Activated CD8-positive, alpha-beta T cell treated with anti-CD3 and anti-CD28 coated beads, Interleukin-2, amount 10 ng/mL, durations not matched to agents 7 days and 5 days (primary cell): ENCODE measurements at places on chromosomes 3 and 15. TPM values are rescaled to one million over a fixed set of nuclear protein-coding genes. Genes with fewer than 3 reads are reported as not detected.

CHDH gene
- 0.05 TPM for total RNA-seq

ARGFX gene
- total RNA-seq, result not detected

FSIP1 gene
- total RNA-seq, result 0.73 TPM

AQP9 gene
- total RNA-seq, result not detected

HTR3E gene
- total RNA-seq, result not detected

EPHA3 gene
- not detected for total RNA-seq

PRTG gene
- not detected for total RNA-seq

GOLGA8Q gene
- 5.5 TPM for total RNA-seq

EOMES gene
- total RNA-seq, result 3.3 TPM

SPSB4 gene
- not detected for total RNA-seq

DAPK2 gene
- total RNA-seq, result 1.3 TPM

THAP10 gene
- total RNA-seq, result not detected

LMAN1L gene
- 0.47 TPM for total RNA-seq

RBP2 gene
- not detected for total RNA-seq

ERICH6 gene
- total RNA-seq, result 0.21 TPM

CKMT1B gene
- not detected for total RNA-seq

RLBP1 gene
- total RNA-seq, result not detected

NRROS gene
- total RNA-seq, result 39.9 TPM

TUSC7 gene
- not detected for total RNA-seq

UNC13C gene
- total RNA-seq, result not detected

HES1 gene
- total RNA-seq, result not detected

RFX7 gene
- total RNA-seq, result 32.9 TPM

SOX2 gene
- not detected for total RNA-seq

PLA1A gene
- not detected for total RNA-seq

LSAMP gene
- total RNA-seq, result not detected

CAPN3 gene
- total RNA-seq, result 2.5 TPM

ENTPD3 gene
- total RNA-seq, result not detected

MAP6D1 gene
- 0.90 TPM for total RNA-seq

NOX5 gene
- not detected for total RNA-seq

C3orf20 gene
- 0.11 TPM for total RNA-seq

GCNT3 gene
- not detected for total RNA-seq

PLA2G4B gene
- 8.9 TPM for total RNA-seq

TMEM42 gene
- 8.4 TPM for total RNA-seq

KLHL40 gene
- total RNA-seq, result not detected

IL20RB gene
- total RNA-seq, result 1.6 TPM

KNG1 gene
- total RNA-seq, result not detected

TEX55 gene
- not detected for total RNA-seq

CPEB1 gene
- 0.18 TPM for total RNA-seq

A4GNT gene
- total RNA-seq, result not detected

CPN2 gene
- not detected for total RNA-seq

TMEM212 gene
- not detected for total RNA-seq

PLIN1 gene
- total RNA-seq, result not detected

PLOD2 gene
- total RNA-seq, result 0.40 TPM

SLC30A4 gene
- total RNA-seq, result 2.3 TPM

PLSCR2 gene
- not detected for total RNA-seq

GCSAM gene
- 5.6 TPM for total RNA-seq

ALDH1L1 gene
- total RNA-seq, result not detected

ALG1L2 gene
- total RNA-seq, result 0.78 TPM
